ENCODE measurements at places on chromosomes 13 and 19. TPM values are rescaled to one million over a fixed set of nuclear protein-coding genes. Genes with fewer than 3 reads are reported as not detected.
A peak's percentile ranks its signal among the peaks of the same experiment; 100 is the strongest.

DNA sequence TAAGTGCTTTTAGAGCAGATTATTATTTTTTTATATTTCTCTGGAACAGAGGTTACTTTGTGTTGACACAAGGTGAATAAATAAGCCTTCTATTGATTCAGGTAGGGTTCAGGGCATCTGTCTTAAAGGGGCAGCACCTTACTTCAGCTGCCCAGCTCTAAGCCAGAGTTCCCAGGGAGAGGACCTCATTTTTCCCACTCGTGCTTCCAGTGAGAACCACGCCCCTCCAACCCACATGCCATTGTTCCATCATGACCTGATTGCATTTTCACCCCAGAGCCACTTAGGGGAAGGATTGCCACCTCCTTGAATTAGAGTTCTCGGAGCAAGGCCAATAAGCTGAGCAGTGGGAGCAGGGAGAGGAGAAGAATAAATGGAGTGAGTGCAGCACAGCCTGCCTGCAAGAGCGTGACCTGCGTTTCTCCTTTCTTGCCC lies 104.3 kb upstream of the FRY start:
- DNase-seq, result no peak
- no peaks in the 10 kb centered on the region for H3K36me3 ChIP-seq
- H3K4me1 ChIP-seq, result peaks cover 13% of the 10 kb centered on the region
- no peak overlapping the region for H3K4me3 ChIP-seq
- no peaks in the 10 kb centered on the region for H3K27me3 ChIP-seq

GRCh38 chr19:42028304-42029216 lies 34.5 kb upstream of the ATP1A3 start:
- H3K4me1 ChIP-seq, result peaks cover 27% of the 10 kb centered on the region
- DNase-seq, result peak; percentile 81
- peaks cover 14% of the 10 kb centered on the region for H3K27me3 ChIP-seq
- H3K36me3 ChIP-seq, result peaks cover 5% of the 10 kb centered on the region

Gene ZNF626
- total RNA-seq, result 24.2 TPM

Gene ERCC1
- 65.7 TPM for total RNA-seq

Gene LGALS14
- total RNA-seq, result not detected

Gene ODAD3
- 2.6 TPM for total RNA-seq

DNA sequence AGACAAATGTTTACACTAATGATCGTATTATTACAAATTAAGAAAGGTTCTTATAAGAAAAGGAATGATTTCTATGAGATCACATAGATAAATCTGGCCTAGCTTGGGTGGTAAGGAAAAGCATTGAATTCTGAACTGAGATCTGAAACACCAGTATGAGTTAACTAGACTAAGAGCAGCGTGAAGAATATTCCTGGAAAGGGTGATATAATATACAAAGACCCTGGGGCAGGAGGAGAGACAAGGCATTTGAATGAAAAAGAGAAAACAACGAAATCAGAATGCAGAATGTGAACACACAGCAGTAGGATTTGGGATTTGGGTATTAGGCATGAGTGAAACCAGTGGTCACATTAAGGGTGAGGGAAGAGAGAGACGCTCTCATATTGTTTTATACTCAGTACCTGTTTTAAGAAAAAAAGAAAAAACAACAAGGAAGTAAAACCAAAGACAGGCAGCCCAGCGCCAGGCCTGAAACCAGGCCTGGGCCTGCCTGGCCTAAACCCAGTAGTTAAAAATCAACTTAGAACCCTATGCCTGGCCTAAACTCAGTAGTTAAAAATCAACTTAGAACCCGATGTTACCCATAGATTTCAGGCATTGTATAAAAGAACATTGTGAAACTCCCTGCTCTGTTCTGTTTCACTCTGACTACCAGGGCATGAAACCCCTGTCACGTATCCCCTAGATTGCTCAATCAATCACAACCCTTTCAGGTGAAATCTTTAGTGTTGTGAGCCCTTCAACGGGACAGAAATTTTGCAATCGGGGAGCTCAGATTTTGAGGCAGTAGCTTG lies 287.1 kb downstream of the ITGBL1 start:
- peaks cover 9% of the 10 kb centered on the region for H3K4me1 ChIP-seq
- no peaks in the 10 kb centered on the region for H3K36me3 ChIP-seq
- no peaks in the 10 kb centered on the region for H3K27me3 ChIP-seq
- no peak overlapping the region for H3K27ac ChIP-seq

GRCh38 chr13:53004573-53004972 lies 24.0 kb upstream of the OLFM4 start:
- H3K4me3 ChIP-seq, result no peak overlapping the region
- no peak overlapping the region for H3K27ac ChIP-seq
- peaks cover 18% of the 10 kb centered on the region for H3K4me1 ChIP-seq
- DNase-seq, result no peak
- no peaks in the 10 kb centered on the region for H3K36me3 ChIP-seq

GRCh38 chr13:32585550-32586079 lies 637 bp upstream of the PDS5B start:
- H3K27ac ChIP-seq, result peak overlapping the region; percentile 74
- H3K4me3 ChIP-seq, result peak overlapping the region; percentile 93

Gene TMEM161A
- total RNA-seq, result 16.2 TPM
